NCI-H1417 treated with DMSO at 0.1 percent for 48 hours (cell line): ENCODE measurements at places on chromosomes 4 and X.

- DNase-seq, result no peak
Observed at GRCh38 chr4:183360161-183360919, 38.1 kb upstream of the CLDN24 start.

- DNase-seq, result no peak
Observed at GRCh38 chr4:19983072-19983471, 268.6 kb upstream of the SLIT2 start.

DNA sequence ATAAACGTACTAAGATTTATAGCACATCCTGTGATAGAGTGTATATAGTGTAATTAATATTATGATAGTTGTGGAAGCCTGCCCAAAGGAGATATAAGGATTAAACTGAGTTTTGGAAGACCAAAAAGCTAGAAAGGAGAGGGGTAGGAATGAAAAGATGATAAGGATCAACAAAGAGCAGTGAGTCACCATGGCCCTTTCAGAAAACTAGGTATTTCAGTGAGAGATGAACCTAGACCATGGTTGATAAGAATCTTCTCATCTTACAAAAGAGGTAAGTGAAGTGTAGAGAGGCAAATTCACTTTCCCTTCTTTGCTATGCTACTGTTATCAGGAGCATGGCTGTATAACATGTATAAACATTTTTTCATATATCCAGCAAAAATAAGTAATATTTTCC lies 133.8 kb upstream of the PLAC1 start:
- no peak for DNase-seq

DNA sequence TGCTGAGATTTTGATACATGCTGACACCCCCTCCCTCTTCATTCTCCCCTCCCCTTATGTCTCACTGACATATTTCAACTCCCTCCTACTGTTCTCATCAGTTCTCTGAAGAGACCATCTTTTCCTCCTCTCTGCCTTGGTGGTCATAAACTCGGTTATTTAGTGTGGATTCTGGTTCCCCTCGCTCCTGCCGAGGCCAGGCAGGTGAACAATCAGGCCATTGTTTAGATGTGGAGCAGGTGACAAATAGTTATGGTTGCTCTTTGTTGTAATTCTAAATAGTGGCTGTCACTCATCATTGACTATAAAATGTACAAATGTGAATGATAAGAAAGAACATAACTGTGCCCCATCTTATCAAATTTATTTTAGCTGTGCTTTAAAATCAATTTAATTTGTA lies 324.6 kb downstream of the BCOR start:
- DNase-seq, result no peak

GRCh38 chr4:105192474-105192873 lies 45.8 kb downstream of the TET2 start:
- DNase-seq, result no peak

GRCh38 chrX:153926858-153927671 lies 1.0 kb upstream of the ARHGAP4 start:
- peak; percentile 27 for DNase-seq

GRCh38 chr4:156954587-156954986 lies 17.0 kb downstream of the PDGFC start:
- DNase-seq, result no peak

GRCh38 chr4:88674565-88674964 lies 23.1 kb downstream of the NAP1L5 start:
- DNase-seq, result no peak

- DNase-seq, result no peak
Observed at GRCh38 chrX:107675823-107676555, 47.7 kb downstream of the PRPS1 start.

GRCh38 chr4:100609810-100610209 lies 92.0 kb upstream of the EMCN start:
- DNase-seq, result no peak

DNA sequence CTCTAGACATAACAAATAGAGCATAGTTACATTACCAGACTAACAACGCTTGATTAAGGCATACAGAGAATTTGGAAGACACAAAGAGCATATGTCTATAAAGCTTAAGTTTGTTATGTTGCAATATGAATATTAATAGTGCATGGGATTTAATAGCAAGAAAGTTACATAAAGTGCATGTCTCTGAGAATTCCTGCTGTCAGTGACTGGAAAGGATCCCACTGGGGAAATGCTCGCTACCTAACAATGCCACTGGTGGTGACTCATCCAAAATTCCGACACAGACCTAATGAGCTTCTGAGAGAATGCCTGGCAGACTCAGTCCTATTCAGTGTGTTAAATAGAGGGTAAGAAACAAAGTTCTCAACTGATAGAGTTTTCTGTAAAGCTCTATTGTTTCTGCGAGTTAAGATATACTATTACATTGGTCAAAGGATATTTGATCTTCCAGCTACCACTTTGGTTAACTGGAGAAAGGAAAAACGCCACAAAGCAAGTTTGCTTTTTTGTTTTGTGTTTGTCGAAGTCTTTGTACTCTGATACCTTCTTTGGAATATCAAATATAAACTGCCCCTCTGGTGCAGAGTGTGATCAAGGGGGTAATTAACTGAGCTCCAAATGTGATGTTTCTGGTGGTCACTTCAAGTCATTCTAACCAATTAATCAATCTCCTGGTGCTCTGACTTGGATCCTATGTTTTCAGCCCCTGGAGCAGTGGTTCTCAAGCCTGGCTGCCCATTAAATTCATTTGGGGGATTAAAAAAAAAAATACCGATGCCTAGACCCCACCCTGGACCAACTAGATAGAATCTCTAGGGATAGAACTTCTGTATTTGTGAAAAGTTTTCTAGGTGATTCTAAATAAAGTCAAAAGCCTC lies 107.9 kb downstream of the PALLD start:
- DNase-seq, result no peak

DNA sequence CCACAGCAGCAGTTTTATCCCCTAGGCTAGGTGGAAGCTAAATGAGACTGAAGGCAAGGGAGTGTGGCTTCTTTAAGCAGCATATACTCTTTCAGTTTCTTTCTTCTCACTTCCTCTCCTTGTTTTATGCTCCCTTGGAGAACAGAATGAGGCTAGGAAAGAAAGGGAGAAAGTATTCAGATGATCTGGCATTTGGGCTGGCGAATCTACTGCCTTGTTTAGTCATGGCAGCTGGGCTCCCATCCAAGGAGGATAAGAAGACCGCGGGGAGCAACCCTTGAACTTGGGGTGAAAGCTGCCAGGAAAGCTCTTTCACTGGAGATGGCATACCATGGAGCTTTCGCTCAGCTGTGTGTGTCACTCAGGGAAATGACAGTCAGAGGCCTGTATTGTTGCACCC lies 72.1 kb downstream of the ARHGEF38 start:
- DNase-seq, result no peak

GRCh38 chrX:153726286-153727122 lies 1.8 kb downstream of the ABCD1 start:
- no peak for DNase-seq

- no peak for DNase-seq
Observed at GRCh38 chr4:1556541-1557220, 127.4 kb downstream of the FAM53A start.

DNA sequence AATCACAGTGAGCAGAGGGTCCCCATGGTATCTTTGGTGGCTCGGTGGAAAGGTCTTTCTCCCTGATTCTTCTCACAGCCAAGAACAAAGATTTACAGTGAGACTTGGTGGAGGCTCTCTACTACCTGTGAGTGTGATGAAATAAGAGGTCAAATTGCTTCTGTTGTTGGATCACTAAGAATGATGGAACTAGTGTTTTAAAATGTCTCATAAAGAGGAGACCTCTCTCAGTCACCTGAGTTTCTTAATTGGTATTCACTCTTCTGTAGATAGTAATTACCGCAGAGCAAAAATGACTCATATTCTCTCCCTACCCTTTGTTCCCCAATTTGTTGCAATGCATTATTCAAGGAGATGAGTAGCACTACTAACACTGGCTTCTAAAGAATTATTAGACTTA lies 100.9 kb upstream of the TBC1D9 start:
- DNase-seq, result no peak

- no peak for DNase-seq
Observed at GRCh38 chrX:50072110-50072509, 128.7 kb downstream of the AKAP4 start.

GRCh38 chrX:1012678-1013300 lies 199.7 kb downstream of the CRLF2 start:
- no peak for DNase-seq
